ENCODE measurements at places on chromosomes 4 and X. TPM values are rescaled to one million over a fixed set of nuclear protein-coding genes. Genes with fewer than 3 reads are reported as not detected.

RNF128 gene
- 0.09 TPM for total RNA-seq

SUPT20HL1 gene
- not detected for total RNA-seq

C4orf50 gene
- 0.17 TPM for total RNA-seq

LRP2BP gene
- 0.20 TPM for total RNA-seq

EFHC2 gene
- 0.68 TPM for total RNA-seq

TKTL2 gene
- not detected for total RNA-seq

DDX53 gene
- not detected for total RNA-seq

FATE1 gene
- not detected for total RNA-seq

LARP1B gene
- 42.9 TPM for total RNA-seq

TLR2 gene
- 0.90 TPM for total RNA-seq

SSX4B gene
- total RNA-seq: not detected

SLC9B1 gene
- 0.59 TPM for total RNA-seq

DNA sequence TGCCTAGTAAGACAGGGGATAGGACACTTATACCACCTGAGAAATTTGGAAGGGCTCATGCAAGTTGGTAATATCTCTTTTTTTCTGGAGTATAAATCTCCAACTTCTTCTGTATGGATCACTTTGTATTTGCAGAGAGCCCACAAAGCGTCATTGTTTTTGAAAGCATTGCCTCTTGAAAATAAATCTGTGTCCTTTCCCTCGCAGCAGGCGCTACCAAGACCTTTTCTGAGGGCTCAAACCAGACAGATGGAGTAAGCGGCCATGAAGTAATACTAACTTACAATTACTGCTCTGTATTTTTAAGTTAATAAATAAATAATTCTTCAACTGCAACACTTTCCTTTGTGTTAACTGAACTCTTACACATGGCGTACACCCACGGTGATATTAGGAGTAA is 56.0 kb upstream of the FBXW7 start:
- H3K36me3 ChIP-seq: peaks cover 2% of the 10 kb centered on the region
- no peaks in the 10 kb centered on the region for H3K27me3 ChIP-seq
- H3K27ac ChIP-seq: no peak overlapping the region
- DNase-seq: no peak
- H3K4me3 ChIP-seq: no peak overlapping the region

GRCh38 chrX:47185241-47185640 is 8.4 kb upstream of the UBA1 start:
- no peak overlapping the region for H3K4me3 ChIP-seq
- H3K4me1 ChIP-seq: no peaks in the 10 kb centered on the region
- H3K36me3 ChIP-seq: peaks cover 30% of the 10 kb centered on the region
- H3K27ac ChIP-seq: no peak overlapping the region
- no peak for DNase-seq

DNA sequence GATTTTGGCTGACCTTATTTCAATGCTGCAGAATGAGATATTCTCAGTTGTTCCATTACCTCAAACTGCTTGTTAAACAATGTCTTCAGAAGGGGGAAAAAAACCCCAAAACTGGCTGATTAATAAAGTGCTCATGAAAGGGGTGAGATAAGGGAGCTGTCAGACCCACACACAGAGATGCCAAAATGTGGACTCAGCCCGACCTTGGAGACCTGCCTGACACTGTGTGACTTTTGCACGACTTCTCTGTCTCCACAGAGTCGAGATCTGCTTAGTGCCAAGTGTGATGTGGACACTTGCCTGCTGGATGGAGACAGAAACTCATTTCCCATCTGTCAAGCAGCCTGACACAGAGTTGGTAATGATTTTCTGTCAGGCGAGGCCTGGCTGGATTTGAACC is 31.5 kb downstream of the REELD1 start:
- H3K27ac ChIP-seq: no peak overlapping the region
- no peak for DNase-seq
- H3K36me3 ChIP-seq: no peaks in the 10 kb centered on the region

GRCh38 chrX:129961180-129962083 is 21.0 kb upstream of the BCORL1 start:
- H3K27ac ChIP-seq: no peak overlapping the region
- peaks cover 29% of the 10 kb centered on the region for H3K27me3 ChIP-seq
- H3K4me3 ChIP-seq: peak overlapping the region; percentile 55
- H3K4me1 ChIP-seq: no peaks in the 10 kb centered on the region
- DNase-seq: peak; percentile 82

GRCh38 chr4:10144966-10145365 is 28.4 kb upstream of the WDR1 start:
- H3K27me3 ChIP-seq: no peaks in the 10 kb centered on the region
- no peaks in the 10 kb centered on the region for H3K4me1 ChIP-seq
- no peak for DNase-seq
- H3K4me3 ChIP-seq: no peak overlapping the region
- no peak overlapping the region for H3K27ac ChIP-seq
- H3K36me3 ChIP-seq: no peaks in the 10 kb centered on the region

- no peaks in the 10 kb centered on the region for H3K27me3 ChIP-seq
- H3K4me1 ChIP-seq: peaks cover 3% of the 10 kb centered on the region
- no peak overlapping the region for H3K27ac ChIP-seq
These were observed 58.3 kb downstream of the TBC1D14 start for GRCh38 chr4:6967846-6968340.

DNA sequence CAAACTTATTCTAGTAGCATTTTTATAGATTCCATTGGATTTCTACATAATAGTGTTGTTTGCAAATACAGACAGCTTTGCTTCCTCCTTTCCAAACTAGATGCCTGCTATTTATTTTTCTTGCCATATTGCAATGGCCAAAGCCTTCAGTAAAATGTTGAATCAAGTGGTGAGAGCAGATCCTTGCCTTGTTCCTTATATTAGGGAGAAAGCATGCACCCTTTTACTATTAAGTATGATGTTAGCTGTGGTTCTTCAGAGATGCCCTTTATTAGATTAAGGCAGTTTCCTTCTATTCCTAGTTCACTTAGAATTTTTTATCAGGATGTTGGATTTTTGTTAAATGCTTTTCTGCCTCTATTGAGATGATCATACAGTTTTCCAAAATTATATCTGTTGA is 233.7 kb downstream of the CBR4 start:
- no peaks in the 10 kb centered on the region for H3K27me3 ChIP-seq
- no peak overlapping the region for H3K27ac ChIP-seq
- DNase-seq: no peak
- no peaks in the 10 kb centered on the region for H3K4me1 ChIP-seq

- H3K36me3 ChIP-seq: no peaks in the 10 kb centered on the region
- H3K4me1 ChIP-seq: no peaks in the 10 kb centered on the region
- H3K4me3 ChIP-seq: no peak overlapping the region
- H3K27me3 ChIP-seq: no peaks in the 10 kb centered on the region
- DNase-seq: no peak
- H3K27ac ChIP-seq: no peak overlapping the region
These were observed 356.5 kb downstream of the CBLL2 start for GRCh38 chrX:22629105-22629725.

- DNase-seq: no peak
- no peaks in the 10 kb centered on the region for H3K4me1 ChIP-seq
- no peaks in the 10 kb centered on the region for H3K27me3 ChIP-seq
These were observed 754.6 kb upstream of the AGA start for GRCh38 chr4:178196751-178197374.

- no peak for DNase-seq
- no peaks in the 10 kb centered on the region for H3K27me3 ChIP-seq
- no peak overlapping the region for H3K4me3 ChIP-seq
- no peaks in the 10 kb centered on the region for H3K4me1 ChIP-seq
- H3K36me3 ChIP-seq: peaks cover 12% of the 10 kb centered on the region
These were observed 21.4 kb downstream of the PTPN13 start for GRCh38 chr4:86615501-86615900.

DNA sequence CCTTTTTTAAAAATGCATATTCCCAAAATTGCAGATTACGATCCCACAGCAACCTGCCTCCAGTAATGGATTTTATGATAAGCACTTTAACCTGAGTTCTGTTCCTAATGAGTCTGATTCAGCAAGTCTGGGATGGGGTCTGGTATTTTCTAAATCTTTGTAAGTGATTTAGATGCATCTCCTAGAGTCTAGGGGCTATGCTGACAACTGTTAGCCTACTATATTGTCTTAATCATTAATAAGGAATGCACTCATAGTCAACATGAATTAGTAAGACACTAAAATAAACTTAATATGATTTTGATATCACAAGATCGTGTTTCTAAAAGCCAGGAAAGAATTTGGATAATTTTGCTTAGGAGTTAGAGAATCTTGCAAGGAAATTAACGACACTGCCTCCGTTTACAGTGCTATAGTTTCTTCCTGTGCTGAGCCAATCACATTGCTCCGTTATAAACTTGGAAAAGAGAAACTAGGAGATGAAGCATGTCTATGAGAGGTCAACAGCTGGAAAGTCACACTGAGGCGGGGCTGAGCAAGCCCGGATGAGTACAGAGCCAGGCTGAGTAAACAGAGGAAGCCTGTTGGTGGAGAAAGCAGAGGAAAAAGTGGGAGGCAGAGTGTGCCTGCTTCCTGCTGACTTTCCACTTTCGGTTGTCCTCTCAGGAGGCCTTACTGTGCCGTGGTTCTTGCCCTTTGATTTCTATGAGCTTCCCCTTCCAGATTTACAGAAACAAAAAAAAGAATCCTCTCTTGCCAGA is 5.4 kb downstream of the SCARB2 start:
- no peak overlapping the region for H3K27ac ChIP-seq
- no peak overlapping the region for H3K4me3 ChIP-seq
- no peaks in the 10 kb centered on the region for H3K4me1 ChIP-seq
- no peak for DNase-seq

DNA sequence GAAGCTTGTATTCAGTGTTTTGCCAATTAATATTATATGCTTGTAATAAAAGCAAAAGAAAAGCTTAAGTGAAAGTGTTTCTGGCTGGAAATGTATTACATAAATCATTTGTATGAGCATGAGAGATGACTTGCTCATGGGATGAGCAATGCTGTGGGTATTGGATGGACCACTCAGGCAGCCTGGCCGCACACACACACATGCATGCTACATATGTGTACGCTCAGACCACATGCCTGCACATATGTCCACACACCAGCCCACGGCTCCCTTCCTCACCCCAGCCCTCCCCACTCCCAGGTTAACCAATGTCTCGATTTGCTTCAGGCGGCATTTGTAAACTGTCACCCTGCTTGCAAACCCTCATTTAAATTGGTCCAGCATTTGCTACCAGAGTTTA is 55.9 kb downstream of the CPLX1 start:
- H3K4me1 ChIP-seq: no peaks in the 10 kb centered on the region
- H3K4me3 ChIP-seq: no peak overlapping the region
- peaks cover 43% of the 10 kb centered on the region for H3K36me3 ChIP-seq
- H3K27ac ChIP-seq: no peak overlapping the region

DNA sequence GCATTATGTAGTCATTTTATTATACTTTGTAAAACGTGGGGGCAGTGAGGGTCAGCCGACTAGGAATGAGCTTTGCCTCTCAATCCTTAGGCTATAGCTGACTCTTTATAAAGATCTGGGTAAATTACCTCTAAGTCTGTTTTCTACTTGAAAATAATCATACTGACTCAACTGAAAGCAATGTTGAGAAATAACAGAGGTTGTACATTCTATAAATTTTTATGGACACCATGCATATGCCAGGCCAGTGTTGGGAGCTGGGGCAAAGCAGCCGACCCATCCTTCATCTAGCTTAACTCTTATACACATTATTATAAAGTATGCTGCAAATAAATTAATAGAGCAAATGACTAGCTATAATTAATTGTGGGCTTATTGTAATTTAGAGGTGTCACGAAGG is 2.2 kb upstream of the DCUN1D4 start:
- no peak overlapping the region for H3K27ac ChIP-seq
- DNase-seq: no peak
- no peak overlapping the region for H3K4me3 ChIP-seq
- H3K27me3 ChIP-seq: no peaks in the 10 kb centered on the region

- H3K4me1 ChIP-seq: no peaks in the 10 kb centered on the region
- H3K27ac ChIP-seq: no peak overlapping the region
- no peaks in the 10 kb centered on the region for H3K27me3 ChIP-seq
- peaks cover 2% of the 10 kb centered on the region for H3K36me3 ChIP-seq
These were observed 580.3 kb upstream of the ZFP42 start for GRCh38 chr4:187415231-187415630.

- no peak overlapping the region for H3K4me3 ChIP-seq
- peaks cover 4% of the 10 kb centered on the region for H3K4me1 ChIP-seq
- no peak for DNase-seq
- H3K36me3 ChIP-seq: no peaks in the 10 kb centered on the region
- no peaks in the 10 kb centered on the region for H3K27me3 ChIP-seq
- no peak overlapping the region for H3K27ac ChIP-seq
These were observed 91.7 kb downstream of the CORIN start for GRCh38 chr4:47746122-47746521.

DNA sequence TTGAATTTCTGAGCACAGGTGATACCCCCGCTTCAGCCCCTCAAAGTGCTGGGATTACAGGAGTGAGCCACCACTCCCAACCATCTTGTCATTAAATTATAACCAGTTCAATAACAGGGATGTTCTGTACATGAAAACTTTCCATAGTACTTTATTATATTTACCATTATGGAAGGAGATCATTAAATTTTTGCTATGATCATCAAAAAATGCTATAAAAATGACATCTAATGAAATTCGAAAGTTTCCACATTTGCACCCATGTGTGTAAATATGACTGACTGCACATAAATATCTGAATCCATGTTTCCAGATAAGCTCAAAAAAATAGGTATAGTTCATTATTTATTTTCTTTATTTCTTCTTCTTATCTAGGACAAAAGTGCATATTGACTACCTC is 182.6 kb downstream of the FBXO8 start:
- no peak overlapping the region for H3K27ac ChIP-seq
- H3K4me1 ChIP-seq: no peaks in the 10 kb centered on the region
- H3K27me3 ChIP-seq: no peaks in the 10 kb centered on the region

- H3K4me3 ChIP-seq: no peak overlapping the region
- no peaks in the 10 kb centered on the region for H3K4me1 ChIP-seq
- H3K36me3 ChIP-seq: peaks cover 9% of the 10 kb centered on the region
- no peak for DNase-seq
- no peaks in the 10 kb centered on the region for H3K27me3 ChIP-seq
- no peak overlapping the region for H3K27ac ChIP-seq
These were observed 364.8 kb downstream of the PDGFC start for GRCh38 chr4:156606554-156607477.

DNA sequence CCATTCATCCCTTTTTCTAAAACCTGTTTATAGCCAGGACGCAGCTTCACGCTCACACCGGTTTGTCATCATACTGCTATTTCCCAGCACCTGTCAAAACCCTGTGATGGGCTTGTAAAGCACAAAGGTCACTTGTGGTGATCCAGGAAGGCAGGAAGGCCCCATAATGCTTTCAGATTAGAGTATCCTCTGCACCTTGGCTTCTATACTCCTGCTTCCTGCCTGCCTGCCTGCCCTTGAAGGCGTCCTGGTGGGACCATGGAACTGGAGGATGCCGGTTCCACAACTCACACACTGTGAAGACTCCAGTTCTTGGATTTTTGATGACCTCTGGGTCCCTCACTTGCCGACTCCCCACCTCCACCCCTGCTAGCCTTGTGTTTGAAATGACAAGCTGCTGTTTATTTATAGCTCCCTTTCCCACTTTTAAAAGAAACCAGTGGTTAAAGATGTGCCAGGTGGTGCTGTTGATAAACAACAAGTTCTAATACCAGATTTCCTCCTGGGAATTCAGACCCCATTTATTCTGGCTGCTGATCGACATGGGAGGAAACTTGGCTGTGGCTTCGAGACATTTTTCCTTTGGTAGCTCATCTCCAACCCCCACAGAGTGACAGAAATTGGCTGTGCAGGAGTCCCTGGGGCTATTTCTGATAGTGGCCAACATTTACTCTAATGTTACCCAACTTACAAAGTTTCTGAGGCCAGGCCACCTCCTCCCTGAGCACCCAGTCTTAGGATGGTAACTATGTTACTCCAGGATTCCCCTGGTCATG is 211.5 kb downstream of the KDR start:
- H3K4me3 ChIP-seq: no peak overlapping the region
- DNase-seq: no peak
- 0 out of 2 replicates have a peak, but pooled peaks cover 3% of the 10 kb centered on the region for H3K4me1 ChIP-seq
- no peaks in the 10 kb centered on the region for H3K36me3 ChIP-seq
- no peaks in the 10 kb centered on the region for H3K27me3 ChIP-seq

Measured in H9 (cell line).